CD4-positive, alpha-beta T cell treated with Interleukin-15 for 1 hour (primary cell): ENCODE measurements at places on chromosomes 1 and 21.

GRCh38 chr1:107394301-107394700 lies 253.5 kb downstream of the NTNG1 start:
- no peak for DNase-seq

DNA sequence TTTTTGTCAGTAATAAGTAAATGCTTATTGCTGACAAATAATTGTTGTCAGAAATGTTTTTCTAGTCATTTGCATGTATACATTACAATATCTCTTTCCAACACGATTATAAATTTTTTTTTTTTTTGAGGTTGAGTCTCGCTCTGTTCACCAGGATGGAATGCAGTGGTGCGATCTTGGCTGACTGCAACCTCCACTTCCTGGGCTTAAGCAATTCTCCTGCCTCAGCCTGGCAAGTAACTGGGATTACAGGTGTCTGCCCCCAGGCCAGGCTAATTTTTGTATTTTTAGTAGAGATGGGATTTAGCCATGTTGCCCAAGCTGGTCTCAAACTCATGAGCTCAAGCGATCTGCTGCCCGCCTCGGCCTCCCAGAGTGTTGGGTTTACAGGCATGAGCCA lies 72.0 kb upstream of the ATF3 start:
- DNase-seq: no peak

GRCh38 chr21:43345746-43346409 lies 81.1 kb downstream of the SIK1 start:
- DNase-seq: peak; percentile 73

DNA sequence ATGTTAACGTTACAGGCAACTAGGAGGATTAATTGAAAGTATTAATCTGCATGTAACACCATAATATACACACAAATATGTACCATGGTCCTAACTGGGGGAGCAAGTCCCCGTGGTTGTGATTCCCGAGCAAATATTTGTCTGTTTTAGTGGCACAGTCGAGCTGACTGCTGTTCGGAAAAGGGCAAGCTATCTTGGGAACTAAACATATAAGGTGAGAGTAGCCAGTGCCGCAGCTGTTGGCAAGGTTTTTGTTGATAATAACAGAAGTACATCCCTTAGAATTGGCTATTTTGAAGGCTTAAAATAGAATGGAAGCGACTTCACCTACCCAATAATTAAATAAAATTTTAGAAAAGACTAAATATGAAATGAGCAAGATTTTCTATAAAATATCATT lies 45.5 kb downstream of the UCHL5 start:
- no peak for DNase-seq

DNA sequence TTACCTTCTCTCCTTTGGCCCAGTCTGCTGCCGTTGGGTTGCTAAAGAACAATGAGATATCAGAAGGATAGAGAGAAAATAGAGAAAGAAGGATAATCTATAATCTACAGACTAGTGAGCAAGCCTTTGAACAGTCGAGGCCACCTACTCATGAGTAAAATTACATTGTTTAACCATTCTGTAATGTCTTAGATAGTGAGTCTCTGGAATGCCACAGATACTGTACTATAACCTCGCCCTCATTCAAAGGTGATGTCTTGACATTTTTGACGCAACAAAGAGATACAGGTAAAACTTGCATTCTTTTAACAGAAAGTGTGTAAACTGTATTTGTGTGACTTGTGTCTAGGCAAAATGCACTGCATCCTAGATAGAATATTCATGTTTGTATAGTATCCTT lies 77.9 kb downstream of the LAMC1 start:
- DNase-seq: no peak

DNA sequence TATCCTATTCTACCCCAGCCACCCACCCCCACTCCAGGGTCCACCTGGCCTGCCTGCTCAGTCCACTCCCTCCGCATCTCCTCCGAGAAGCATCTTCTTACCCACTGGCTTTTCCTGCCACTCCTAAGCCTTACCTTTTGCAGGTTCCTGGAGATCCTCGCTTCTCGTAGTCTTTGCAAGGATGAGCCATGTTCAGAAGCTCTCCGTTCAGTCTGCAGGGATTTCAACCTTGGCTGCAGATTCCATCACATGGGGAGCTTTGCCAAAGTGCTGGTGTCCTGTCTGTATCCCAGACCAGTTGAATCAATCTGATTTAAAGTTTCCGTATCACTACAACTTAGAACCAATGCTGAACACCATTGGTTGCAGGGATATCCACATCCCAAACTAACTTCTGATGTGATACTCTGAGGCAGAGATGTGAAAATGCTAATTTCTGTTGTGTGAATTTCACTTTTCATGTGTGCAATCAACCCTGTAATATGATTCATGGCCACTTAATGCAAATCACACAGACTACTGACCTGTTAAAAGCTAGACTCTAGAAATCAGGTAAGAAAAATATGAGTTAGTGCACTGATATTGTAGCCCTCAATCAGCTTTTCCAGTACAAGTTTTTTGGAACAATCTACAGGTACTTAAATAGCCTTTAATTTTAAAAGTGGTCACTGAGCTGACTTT lies 61.9 kb downstream of the CAPN2 start:
- DNase-seq: no peak

- no peak for DNase-seq
Observed at GRCh38 chr1:202685641-202686040, 24.6 kb downstream of the SYT2 start.

DNA sequence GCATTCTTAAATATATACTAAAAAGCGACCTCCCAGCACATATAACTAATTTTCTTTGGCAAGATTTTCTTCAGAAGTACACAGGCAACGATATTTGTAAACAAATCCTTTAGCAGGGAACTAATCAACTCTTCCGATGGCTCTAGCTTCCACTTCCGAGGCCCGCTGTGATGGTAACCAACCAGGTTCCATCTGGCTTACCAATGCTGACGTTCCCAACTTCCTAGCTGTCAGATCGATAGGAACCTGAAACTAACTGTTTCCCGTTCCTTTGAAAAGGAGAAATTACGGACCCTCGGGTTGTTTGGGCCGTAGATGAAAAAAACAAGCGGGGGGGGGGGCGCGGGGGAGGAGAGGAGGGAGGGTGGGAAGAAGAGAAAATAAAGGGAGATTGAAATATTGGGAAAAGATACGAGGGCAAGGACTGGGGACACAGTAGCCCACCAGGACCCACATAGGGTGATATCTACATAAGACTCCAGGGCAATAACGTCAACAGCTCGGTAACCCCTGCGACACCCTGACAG lies 513 bp downstream of the GTF2B start:
- DNase-seq: peak; percentile 26

GRCh38 chr1:160365325-160365724 lies 1.5 kb upstream of the NHLH1 start:
- DNase-seq: no peak

GRCh38 chr1:115714572-115715141 lies 53.9 kb downstream of the CASQ2 start:
- no peak for DNase-seq

GRCh38 chr1:244113532-244114320 lies 62.6 kb downstream of the ZBTB18 start:
- no peak for DNase-seq

DNA sequence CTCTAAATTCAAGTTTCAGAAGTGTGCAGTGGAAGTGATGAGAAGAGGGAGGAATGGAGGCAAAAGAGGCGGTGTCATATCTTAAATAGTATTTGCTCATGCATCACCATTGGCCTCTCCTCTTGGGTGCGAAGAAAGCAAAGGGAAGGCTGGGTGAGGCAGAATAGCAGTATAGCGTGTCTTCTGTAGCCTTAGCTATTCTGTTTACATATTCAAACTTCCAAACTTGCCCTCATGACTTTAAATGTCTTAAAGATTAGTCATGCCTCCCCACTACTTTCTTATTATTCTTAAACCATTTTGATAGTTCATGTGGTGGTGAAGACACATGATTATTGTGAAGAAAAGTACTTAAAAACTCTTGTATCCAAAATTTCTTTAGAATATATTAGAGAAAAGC lies 104.6 kb upstream of the TENT5C start:
- no peak for DNase-seq

DNA sequence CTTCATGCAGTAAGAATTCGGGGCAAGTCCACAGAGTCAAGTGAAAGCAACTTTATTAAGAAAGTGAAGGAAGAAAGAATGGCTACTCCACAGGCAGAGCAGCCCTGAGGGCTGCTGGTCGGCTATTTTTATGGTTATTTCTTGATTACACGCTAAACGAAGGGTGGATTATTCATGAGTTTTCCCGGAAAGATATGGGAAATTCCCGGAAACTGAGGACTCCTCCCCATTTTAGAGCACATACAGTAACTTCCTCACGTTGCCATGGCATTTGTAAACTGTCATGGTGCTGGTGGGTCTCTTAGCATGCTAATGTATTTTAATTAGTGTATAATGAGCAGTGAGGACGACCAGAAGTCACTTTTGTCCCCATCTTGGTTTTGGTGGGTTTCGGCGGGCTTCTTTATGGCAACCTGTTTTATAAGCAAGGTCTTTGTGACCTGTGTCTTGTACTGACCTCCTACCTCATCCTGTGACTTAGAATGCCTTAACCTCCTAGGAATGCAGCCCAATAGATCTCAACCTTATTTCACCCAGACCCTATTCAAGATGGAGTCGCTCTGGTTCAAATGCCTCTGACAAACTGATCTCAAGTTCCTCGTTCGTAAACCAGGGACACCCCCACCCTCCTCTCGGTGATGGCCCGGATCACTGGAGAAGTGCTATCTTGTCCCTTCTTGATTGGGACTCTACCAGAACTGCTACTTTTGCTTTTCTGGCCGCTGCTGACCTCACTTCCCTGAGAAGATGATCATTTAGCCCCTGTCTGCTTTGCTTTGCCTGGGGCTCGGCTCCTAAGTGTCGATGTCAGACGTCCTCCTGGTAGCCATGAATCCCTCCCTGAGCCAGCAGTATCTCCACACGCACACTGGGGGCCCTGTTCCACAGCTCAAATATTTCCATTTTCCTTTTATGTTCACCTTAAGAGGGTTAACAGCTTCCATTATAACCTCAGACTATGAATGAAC lies 48.8 kb downstream of the CLSTN1 start:
- no peak for DNase-seq

GRCh38 chr1:154222518-154222917 lies 1.8 kb downstream of the UBAP2L start:
- DNase-seq: no peak
